ENCODE measurements at places on chromosomes 1 and 21.

GRCh38 chr1:232875536-232875935 is 70.3 kb downstream of the MAP10 start:
- no peak for DNase-seq

GRCh38 chr1:94591823-94592570 is 50.4 kb upstream of the F3 start:
- no peak for DNase-seq

DNA sequence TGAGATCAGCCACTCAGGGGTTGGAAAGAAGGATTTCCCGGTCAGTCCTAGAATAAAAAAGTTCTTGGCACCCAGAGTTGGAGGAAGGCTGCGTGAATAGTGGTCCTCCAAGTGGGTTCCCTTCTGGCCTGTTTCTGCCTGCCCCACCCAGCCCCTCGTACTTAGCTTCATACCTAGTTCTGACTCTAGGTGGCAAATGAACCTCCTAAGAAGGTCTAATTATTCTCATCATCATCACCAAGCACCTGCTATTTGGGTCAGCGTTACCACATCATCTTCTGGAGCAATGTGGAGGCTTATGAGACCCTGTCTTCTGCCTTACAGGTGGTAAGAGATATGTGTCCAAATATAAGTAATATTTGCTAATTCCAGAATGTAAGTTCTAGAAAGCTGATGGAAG is 35.9 kb upstream of the NFASC start:
- no peak for DNase-seq

DNA sequence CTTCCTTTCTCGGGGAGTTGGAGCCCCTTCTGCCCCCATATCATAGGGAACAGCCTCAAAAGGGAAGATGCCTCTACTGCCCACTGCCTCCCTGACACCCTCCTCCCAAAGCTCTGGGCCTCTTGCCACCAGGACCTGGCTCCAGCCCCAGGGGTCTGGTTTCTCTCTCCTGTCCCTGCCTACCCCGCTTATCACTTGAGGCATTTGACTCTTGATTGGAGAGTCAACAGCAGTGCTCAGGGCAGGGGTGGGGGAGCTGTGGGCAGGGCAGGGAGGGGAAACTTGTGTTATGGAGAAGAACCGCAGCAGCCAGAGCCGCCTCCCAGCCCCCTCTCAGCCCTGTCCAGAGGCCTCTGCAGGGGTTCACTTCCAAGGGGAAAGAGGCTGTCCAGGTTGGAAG is 573 bp downstream of the TRIM63 start:
- no peak for DNase-seq

DNA sequence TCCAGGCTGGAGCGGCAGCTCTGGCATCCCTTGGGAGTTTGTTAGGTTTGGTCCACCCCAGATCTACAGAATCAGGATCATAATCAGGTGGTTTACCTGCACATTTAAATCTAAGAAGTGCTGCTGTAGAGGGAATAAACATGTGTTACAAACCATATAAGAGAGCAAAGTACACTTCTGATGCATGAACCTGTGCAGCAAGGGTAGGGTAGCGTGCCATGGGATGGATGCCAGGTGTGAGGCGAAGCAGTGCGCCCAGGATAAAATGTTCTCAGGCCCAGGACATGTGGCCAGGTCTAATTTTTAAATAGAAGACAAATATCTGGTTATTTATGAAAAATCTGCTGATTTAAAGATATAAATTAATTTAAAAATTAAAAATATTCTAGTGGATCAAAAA is 308.8 kb upstream of the USP24 start:
- DNase-seq: no peak

DNA sequence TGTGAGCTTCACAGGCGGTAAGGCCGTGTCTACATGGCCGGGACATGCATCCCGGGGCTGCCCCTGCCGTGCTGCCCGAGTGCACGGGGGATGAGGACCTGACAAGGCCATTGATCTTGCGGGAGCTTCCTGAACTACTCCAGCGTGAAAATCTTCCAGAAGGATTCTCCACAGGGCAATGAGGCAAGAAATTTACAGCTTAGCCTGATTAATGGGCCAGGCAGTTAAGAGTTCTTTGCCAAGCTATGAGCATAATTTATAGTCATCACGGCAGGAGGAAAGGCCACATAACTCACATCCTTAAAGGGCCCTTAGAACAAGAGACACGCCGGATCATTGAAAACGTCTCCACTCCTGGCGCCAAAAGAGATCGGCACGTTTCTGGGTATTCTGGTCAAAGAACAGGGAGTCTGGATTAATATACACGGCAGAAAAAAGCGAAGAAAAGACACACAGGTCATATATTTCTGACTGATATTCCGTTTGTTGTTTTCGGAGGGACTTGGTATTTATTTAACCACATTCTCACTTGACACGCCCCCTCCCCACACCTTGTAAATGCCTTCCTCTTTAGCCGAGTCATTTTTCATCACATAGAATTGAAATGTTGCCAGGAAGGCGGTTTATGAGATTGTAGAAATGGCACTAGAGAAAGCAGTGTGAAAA is 180.5 kb downstream of the DYRK1A start:
- DNase-seq: peak; percentile 74

DNA sequence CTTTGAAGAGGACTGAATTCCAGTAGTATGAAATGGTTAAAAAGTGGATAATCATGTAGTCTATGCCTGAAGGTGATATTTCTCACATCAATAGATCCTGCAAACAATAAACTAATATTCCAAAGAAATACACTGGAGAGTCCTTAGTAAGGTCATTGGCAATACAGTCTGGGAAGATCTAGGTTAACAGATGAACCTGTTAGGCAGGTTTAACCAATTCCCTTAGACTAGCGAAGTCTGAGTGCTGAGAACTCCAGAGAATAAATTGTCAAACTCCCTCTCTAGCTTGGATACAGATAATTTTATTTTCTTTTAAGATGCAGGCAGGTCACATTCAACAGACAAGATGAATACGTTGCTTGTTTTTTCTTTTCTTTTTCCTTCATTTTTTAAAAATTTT is 2.4 kb downstream of the GPR157 start:
- DNase-seq: no peak

- DNase-seq: peak; percentile 10
Observed at GRCh38 chr21:29499734-29500343, 201.1 kb downstream of the BACH1 start.

DNA sequence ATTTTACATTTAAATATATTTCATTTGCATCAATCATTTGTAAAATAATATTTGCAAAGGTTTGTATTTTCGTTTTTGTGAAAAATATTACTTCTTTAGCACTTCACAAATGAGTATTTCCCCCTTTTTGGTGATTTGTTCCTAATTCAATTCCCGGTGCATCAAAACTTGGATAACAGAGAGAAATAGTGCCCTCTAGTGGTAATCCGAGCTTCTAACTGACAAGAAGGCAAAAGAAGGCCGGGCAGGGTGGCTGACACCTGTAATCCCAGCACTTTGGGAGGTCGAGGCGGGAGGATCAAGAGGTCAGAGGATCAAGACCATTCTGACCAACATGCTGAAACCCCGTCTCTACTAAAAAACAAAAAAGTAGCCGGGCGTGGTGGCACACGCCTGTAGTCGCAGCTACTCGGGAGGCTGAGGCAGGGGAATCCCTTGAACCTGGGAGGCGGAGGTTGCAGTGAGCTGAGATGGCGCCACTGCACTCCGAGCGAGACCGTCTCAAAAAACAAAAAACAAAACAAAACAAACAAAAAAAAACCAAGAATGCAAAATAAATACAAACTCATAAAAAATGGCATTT is 137.7 kb downstream of the COL11A1 start:
- DNase-seq: peak; percentile 40

DNA sequence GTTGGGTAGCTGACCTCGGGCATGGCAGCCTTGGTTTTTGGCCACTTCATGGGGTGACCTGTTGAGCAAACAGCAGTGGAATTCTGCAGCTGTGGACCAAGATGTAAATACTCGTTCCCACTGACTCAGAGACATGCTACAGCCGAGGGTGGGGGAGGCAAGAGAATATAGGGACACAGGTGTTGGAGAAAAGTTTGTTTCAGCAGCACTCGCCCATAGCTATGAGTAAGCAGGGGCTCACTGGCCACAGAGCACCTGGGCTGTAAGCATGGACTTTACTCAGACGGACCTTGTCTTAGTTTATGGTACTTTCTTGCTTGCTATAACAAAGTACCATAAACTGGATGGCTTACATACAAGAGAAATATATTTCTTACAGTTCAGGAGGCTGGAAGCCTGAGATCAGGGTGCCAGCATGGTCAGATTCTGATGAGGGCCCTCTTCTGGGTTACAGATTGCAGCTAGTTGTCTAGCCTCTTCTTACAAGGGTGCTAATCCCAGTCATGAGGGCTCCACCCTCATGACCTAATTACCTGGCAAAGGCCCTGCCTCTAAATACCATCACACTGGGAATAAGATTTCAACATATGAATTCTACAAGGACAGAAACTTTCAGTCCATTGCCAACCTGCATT is 437.2 kb upstream of the DAB1 start:
- no peak for DNase-seq

DNA sequence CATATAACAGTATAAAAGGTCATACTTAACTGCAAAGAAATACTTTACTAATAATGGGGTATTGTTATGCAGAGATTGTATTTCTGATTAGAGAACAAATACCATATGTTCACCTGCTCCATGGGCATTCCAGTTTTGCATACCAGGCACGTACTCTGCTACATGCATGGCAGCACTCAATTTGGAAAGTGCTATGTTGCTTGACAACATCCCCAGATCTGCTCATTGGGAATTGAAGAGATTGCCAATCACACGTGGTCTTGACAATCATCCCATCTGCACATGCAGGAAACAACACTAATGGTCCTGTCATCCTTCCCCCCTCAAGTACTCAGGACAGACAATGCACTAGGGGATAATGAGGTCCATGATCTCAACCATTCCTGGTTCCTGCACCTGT is 63.4 kb upstream of the PDE4B start:
- DNase-seq: no peak

- DNase-seq: peak; percentile 23
Observed at GRCh38 chr21:38170283-38170682, 86.5 kb upstream of the KCNJ15 start.

- no peak for DNase-seq
Observed at GRCh38 chr1:229098903-229099578, 171.9 kb upstream of the RAB4A start.

DNA sequence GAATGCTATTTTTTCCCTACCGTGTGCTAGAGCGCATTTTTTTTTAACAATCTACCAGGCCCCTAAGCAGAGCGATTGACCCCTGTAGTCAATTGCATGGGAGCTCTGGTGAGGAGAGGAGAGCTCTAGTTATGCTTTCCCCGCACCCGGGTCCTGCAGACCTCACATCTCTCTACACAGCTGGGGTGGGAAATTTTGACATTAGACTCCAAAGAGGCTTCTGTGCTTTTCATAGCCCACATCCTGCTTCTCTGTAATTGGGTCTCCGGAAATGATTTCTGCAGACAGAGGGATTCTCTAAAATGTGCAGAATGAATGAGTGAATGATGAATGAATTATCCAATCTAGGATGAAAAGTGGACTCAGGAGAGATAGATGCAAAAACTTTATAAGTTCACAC is 41.5 kb upstream of the DUSP10 start:
- no peak for DNase-seq

Data from nephron progenitor cell (in vitro differentiated cells).